Ovary (tissue), 10 donors: ENCODE measurements at places on chromosomes 11 and 22.
A peak's percentile ranks its signal among the peaks of the same experiment; 100 is the strongest.

- DNase-seq = no peak
Observed at GRCh38 chr11:66684635-66685034, 6.9 kb upstream of the RBM4B start.

- DNase-seq = no peak
Observed at GRCh38 chr11:9525116-9525515, 48.4 kb upstream of the WEE1 start.

- DNase-seq = no peak
Observed at GRCh38 chr11:70139785-70140410, 61.8 kb downstream of the ANO1 start.

- DNase-seq = peak; percentile 91
Observed at GRCh38 chr22:46267431-46268279, at the start of gene TTC38. Gene TTC38, plus strand, starts transcription at chr22:46268008. Its CDS starts 32 bp downstream, at chr22:46268040.

- DNase-seq = peak; percentile 58
Observed at GRCh38 chr11:45725776-45726492, 60.5 kb upstream of the CHST1 start.

- DNase-seq = no peak
Observed at GRCh38 chr22:30637701-30638114, 2.1 kb downstream of the SLC35E4 start.

DNA sequence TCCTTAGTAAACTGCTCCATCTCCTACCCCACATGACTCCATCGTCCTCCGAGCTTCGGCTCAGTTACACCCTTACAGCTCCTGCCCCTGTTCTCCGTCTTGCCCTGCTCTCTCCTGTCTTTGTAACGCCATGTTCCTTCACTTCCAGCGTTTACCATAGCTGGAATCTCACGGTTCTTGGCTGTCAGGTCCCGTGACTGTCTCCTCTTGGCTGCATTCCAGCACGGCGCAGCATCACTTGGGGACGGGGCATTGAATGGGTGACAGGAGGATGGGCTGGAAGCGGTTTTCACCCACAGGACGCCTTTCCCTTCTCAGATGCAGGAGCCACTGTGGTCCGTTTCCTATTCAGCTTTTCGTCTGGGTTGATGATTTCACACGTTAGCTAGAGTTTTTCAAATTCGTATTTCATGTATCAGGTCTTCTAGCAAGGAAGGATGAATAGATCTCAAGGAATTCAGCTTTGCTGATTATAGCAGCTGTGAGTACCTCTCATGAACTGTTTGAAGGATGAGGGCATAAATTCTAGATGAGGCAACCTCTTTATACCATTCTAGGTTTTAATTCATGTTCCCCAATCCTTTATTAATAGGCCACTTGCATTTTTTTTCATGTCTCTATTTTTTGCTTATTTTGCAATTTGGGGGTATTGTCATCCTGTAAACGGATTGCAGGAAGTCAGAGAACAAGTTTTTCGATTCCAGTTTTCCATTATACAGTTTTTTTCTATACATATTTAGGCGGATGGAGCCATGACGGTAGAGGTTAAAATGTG lies 29.1 kb downstream of the ZBED4 start:
- DNase-seq = no peak

DNA sequence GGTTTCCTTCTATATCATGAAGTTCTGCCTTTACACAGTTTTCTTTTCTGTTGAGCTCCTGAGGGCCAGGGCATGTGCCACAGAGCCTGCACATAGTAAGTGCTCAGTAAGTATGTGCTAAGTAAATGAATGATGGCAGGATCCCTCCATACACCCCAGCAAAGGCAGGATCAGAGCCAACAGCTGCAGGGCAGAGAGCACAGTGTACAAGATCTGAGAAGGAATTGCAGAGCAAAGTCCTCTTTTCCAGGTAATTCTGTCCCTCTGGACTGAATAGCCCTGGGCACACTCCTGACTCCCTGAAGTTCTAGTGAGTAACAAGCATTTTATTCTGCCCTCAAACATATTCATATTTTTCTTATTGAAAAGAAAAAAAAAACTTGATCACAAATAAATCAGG lies 117.7 kb downstream of the GALNT18 start:
- DNase-seq = no peak

DNA sequence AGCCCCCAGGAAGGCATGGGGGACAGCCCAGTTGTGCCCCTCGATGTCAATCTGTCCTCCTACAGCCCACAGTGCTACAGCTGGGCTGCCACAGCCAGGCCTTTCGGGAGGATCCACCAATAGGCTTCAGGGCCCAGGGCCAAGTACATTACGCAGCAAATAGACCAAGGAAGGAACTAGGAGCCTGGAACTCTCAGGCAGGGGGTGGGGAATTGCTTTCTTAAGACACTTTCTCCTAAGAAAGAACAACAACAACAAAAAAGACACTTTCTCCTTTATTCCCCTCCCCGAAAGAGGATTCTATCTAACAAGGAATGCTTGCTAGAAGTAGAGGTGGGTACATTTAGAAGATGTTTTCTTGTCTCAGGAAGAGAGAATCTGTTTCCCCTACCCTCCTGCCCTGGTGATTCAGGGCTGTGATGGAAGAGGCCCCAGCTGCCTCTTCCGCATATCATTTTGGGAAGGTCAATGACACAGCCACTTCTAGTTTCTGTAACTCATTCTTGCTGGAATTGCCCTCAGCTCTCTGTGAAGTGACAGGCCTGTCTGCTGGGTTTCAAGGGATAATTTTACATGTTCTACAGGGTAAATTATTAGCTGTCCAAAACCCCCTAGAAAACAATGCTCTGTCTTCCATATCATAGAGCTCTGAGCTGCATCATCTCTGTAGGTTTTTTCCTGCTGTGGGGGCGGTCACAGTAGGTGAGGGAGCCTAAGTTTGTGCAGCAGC lies 6.0 kb upstream of the MALAT1 start:
- DNase-seq = peak; percentile 88

GRCh38 chr11:103875855-103876510 lies 160.5 kb upstream of the DDI1 start:
- DNase-seq = no peak

DNA sequence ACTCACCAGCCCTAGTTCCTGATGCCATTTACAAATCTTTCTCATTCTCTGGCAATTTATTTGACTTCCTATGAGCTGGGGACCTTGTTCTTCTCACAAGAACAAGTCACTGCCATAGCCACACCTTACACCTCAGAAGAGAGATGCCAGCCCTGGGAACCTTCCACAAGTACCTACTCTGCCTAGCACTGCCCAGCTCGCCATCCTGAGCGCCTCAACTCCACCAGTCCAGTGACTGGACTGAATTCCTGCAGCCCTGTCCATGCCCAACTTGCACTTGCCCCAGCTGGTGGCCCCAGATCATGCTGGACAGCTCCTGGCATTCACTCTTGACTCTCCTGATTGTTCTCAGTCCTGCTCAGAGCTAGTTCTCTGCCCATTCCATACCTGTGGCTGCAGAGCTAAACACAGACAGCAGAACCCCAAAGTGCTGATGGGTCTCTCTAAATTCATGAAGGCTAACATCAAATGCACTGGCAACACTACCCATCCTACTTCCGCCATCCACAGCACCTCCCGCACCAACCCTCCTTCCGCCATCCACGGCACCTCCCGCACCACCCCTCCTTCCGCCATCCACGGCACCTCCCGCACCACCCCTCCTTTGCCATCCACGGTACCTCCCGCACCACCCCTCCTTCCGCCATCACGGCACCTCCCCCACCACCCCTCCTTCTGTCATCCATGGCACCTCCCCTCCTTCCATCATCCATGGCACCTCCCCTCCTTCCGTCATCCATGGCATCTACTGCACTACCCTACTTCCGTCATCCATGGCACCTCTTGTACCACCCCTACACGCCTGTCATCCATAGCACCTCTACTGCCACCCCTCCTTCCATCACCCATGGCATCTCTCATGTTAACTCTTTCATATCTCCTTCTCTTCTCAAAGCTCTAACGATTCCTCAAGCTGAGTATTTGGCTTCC lies 23.6 kb upstream of the SLC25A1 start:
- no peak for DNase-seq

GRCh38 chr11:110679323-110679975 lies 32.8 kb downstream of the ARHGAP20 start:
- DNase-seq = no peak

- DNase-seq = no peak
Observed at GRCh38 chr22:38074181-38075104, 9.5 kb downstream of the SLC16A8 start.

GRCh38 chr11:33320814-33321330 lies 63.7 kb downstream of the HIPK3 start:
- DNase-seq = no peak

- DNase-seq = no peak
Observed at GRCh38 chr11:105298630-105299029, 159.1 kb upstream of the CARD18 start.

DNA sequence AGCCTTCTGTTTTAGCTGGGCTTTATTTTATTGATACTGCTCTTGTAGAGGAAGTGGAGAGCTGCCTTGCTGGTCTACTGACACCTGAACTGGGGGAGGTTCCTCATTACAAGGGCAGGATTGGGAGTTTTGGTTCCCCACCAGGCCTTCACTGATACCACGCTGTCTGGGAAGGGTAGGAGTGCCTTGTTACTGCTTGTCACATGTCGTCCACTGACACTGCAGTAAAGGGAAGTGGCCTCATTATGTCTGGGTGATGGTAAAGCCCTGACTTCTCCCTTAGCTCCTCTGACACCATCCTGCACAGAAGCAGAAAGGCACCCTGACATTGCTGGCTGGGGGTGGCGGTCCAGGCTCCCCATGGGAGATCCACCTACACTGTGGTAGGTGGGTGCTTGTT lies 38.7 kb upstream of the ELF5 start:
- no peak for DNase-seq
